ENCODE measurements at places on chromosomes 5 and 9.

GRCh38 chr5:133753856-133754255 is 141.5 kb upstream of the FSTL4 start:
- no peak for DNase-seq

GRCh38 chr5:168316139-168316578 is 24.7 kb downstream of the WWC1 start:
- no peak for DNase-seq

GRCh38 chr9:33378121-33378795 is 24.1 kb downstream of the AQP7 start:
- no peak for DNase-seq

GRCh38 chr9:36407122-36407723 is 7.2 kb upstream of the RNF38 start:
- DNase-seq = peak; percentile 69

DNA sequence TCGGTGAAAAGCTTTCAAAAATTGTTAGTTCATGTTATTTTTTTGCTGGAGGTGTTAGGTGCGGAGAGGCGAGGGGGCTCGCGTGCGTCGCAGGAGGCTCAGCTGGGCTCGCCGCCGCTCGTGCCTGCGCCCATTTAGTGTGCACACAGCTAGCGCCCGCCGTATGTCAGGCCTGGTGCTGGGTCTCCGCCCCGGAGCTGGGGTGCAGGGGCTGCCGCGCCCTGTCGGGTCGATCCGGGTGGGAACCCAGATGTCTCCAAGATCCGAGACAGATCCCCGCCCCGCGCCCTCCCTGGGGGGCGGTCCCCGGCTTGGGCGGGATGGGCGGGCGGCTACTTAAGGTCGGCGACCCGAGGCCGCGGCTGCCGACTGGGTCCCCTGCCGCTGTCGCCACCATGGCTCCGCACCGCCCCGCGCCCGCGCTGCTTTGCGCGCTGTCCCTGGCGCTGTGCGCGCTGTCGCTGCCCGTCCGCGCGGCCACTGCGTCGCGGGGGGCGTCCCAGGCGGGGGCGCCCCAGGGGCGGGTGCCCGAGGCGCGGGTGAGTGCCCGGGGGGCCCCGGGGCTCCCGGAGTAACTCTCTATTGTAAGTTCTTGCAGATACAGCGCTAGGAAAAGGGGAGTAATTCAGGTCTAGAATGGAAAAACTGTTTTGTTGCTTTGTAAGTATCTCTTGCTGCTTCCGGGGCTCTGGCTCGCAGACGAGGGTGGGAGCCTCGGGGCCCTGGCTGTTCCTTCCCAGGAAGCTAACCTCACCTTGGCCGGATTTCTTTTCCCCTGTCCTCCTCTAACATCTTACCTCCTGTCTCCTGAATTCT is 31.7 kb downstream of the GSN start:
- no peak for DNase-seq

DNA sequence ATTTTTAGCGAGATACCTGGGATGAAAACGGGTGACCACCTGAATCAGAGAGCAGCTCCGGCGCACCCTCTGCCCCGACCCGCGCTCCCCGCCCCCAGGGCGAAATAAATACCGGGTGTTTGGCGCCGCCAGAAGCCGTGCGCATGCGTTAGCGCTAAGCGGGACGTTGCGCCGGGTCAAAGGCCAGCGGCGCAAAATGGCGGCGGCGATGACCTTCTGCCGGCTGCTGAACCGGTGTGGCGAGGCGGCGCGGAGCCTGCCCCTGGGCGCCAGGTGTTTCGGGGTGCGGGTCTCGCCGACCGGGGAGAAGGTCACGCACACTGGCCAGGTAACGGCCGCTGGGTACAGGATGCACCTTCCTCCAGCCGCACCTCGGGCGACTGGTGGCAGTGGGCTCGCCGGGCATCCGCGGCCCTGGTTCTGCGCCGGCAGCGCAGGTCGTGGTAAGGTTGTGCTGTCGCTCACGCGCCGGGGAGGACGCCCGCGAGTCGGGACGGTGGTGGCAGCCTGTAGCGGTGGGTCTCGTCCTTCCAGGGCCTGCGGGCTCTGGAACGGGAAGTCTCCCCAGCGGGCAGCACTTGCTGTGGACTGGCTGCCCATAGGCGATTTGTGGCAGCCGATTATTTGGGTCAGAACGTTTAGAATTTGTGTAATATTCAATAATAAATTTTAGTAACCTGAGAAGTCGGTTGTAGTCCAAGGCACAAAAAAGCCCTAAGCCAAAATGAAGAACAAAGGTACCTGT is at the start of gene NDUFS6:
Gene NDUFS6 (plus strand): TSS at position 186 of the 745 bp plus-strand sequence. CDS start 11 bp downstream, at position 197.
- peak; percentile 69 for DNase-seq

DNA sequence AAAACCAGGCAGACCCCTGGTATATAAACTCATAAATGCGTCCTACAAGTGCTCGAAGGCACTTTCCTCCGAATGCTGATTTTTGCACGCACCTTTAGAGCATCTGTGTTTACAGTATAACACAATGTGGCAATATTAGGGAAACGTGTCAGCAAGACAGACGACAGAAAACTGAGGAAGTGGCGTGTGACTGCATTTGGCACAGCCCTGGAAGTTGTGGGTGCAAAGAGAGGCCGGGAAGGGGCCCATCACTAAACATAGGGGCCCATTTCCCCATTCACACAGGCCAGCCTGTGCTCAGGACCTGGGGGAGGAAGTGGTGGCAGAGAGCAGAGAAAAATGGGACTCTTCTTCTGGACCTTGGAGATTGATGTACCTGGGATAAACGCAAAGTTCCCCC is 48.2 kb downstream of the RASGEF1C start:
- no peak for DNase-seq

GRCh38 chr5:39249564-39250274 is 30.4 kb upstream of the FYB1 start:
- no peak for DNase-seq

- no peak for DNase-seq
Measured at GRCh38 chr9:95611354-95611753, 94.6 kb upstream of the PTCH1 start.

- no peak for DNase-seq
Measured at GRCh38 chr5:172383191-172383802, 71.0 kb downstream of the SH3PXD2B start.

DNA sequence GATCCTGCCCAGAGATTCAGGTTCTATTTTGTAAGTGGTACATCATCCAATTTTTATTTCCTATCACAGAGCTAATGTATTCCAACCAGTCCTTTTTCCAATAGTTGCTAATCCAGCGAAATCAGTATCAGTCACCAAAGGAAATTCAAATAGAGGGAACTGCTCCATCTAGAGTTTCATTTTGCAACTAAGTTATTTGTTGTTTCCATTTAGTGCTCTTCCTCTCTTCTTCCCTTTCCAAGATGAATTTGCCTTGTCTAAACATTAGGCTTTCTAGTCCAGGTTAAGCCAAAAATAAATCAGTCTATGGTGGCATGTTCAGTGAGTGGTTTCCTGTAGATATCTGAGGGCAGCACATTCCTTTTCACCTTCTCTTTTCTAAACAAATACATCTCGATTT is 79.8 kb upstream of the SPATA31D4 start:
- no peak for DNase-seq

DNA sequence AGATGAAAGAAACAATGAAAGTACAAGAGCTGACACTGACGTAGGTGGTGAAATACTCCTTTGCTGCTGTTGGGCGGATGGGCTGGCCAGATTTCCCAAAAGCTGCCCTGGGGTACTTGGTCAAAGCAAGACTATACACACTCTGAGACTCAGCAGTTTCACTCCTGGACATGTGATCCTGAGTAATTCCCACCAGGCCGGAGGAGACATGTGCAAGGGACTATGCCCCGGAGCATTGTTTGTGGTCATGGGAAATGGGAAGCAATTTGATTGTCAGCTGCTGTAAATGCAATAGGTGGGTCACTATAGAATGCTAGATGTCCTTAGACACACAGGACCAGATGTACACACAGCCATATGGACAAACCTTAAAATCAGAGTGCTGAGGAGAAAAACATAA is 116.1 kb downstream of the DCP2 start:
- DNase-seq = no peak
